ENCODE measurements at places on chromosomes 7 and 10.
A peak's percentile ranks its signal among the peaks of the same experiment; 100 is the strongest.

GRCh38 chr10:8325024-8325980 is 270.8 kb downstream of the GATA3 start:
- DNase-seq: no peak

DNA sequence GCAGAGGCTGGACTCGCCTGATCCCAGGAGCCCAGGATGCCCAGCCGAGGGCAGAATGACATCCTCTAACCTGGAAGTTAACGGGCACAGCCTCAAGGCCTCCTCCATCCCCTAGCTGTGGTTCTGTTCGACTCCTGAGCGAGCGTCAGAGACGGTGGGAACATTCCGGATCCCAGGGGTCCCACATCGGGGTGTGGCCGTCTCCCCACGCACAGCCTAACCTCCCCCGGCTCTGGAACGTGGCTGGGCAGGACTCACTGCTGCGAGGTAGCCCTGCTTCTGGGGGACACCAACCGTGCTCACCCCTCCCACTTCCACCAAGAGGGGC is 8.4 kb downstream of the FOXL3 start:
- no peak for DNase-seq

DNA sequence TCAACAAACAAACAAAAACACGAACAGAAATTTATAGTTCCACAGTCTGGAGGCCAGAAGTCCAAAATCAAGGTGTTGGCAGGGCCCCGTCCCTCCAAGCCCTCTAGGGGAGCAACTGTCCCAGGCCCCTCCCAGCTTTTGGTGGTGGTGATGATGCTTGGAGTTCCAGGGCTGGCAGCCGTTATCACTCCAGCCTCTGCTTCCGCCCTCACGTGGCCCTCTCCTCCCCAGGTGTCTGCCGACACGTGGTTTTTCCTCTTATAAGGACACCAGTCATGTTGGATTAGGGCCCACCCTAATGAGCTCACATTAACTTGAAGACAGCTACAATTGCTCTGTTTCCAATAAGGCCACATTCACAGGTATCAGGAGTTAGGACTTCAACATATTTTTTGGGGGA is 49.7 kb downstream of the MICALL2 start:
- no peak for DNase-seq

DNA sequence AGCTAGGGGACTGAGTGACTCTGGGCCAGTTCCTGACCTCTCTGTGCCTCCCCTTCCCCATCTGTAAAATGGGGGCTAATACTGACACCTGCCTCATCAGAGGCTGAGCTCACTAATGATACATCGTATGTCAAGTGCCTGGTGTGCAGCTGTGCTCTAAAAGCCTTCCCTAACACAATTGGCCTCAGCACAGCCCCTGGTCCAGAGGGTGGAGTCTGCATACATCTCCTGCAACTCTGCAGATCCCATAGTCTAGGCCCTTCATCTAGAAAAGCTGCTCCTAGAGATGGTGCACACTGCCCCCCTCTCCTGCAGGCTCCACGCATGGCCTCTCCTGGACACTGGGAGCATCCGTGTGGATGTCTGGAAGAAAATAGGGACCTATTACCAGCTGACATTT is 255.0 kb downstream of the RPS24 start:
- DNase-seq: no peak

DNA sequence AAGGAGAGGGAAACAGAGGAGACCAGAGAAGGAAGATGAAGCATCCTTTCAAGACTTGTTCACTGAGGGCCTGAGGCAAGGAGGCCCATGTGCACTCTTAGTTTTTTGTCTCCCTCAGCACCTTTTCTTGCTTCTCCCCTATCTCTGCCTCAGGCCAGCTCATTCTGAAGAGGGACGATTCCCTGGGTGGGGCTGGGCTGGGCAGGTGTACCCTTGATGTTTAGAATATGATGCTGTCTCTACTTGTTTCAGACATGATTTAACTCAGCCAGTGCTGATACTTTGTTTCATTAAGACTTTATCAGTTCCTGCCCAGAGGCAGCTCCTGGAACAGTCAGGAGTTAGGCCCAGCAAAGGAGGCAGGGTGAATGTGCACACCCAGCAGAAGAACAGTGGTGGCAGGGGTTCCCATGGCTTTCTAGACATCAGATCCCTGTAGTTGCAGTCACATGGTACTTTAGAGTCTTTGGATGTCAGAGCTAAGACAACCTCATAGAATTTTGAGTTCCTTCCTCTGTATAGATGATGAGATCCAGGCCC is 3.4 kb downstream of the PRXL2A start:
- no peak for DNase-seq

DNA sequence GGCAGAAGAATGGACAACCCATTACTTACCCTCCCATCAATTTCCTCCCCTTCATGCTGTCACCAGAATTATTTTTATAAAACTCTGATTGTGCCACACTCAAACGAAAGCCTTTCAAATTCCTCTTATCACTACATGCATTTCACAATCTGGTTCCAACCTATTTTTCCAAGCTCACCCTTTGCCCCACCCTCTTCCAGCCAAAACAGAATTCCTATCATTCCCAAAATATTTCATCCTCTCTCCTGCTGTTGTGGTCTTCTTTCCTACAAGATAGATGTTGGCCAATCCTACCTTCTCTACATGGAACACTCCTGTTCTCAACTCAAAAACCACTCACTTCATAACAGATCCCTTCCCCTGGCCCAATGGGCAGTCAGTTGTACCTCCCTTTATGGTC is 111.5 kb downstream of the ELAPOR2 start:
- no peak for DNase-seq

DNA sequence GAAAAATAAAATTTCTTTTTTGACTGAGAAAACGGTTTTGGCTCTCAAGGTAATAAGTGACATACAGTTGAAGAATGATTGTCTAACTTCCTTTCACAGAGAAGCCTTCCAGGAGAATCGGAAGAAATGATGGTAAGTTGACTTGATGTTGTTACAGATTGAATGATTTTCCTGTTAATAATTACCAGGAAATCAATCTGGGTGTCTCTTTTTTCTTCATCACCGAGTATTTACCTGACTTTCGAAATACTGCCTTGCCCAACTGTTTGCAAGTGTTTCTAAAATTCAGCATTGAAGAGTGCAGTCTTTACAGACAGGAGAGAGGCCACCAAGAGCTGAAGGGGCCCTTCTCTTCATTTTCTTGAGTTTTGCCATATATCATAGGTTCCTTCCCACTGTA is 4.0 kb downstream of the ITIH2 start:
- no peak for DNase-seq

DNA sequence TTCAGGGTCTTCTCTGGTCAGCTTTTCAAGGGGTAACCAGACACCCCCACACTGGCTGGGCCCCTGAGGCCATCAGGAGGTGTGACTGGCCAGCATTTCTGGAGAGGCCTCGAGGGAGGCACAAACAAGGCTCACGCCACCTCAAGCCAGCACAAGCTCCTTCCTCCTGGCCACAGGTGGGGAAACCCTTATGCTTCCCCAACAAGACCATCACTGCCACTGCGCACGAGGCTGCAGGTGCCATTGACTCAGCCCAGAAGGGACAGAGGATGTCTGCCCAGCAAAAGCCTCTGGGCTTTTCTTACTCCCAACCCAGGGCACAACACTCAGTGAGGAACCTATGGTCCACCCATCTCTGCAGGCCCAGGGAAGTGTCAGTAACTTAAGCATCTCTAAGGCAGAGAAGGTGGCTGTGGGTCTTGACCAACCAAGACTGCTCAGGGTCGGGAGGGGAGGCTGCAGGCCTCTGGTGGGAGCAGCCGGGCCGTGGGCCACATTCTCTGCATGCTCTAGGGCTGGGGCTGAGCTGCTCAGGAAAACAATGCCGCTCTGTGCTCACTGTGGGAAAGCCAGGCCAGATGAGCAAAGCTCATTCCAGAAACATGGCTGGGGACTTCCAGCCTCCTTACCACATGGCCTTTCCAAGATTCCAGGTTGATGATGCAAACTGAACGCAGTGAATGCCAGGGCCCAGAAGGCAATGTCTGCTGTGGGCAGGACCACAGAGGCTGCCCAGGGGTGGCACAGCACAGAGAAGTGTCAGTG is 24.2 kb upstream of the RASSF4 start:
- peak; percentile 74 for DNase-seq

GRCh38 chr7:31767686-31768358 is 80.8 kb downstream of the PPP1R17 start:
- DNase-seq: no peak

DNA sequence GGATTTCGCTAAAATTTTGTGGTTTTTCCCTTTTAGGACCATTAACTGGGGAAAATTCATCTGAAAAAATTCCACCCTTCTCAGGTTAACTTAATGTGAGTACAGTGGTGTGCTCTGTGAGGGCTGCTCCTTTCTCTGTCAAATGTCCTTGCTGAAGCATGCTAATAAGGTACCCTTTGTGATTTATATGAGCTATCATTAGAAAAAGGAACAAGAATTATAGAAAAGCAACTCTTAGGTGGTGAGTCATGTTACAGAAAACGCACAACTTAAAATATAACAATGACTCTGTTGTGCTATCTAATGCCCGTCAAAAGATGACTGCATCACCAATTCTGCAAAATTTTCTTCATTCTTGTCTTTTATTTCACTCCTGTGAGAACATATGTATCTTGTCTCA is 162.0 kb upstream of the MAGI2 start:
- peak; percentile 7 for DNase-seq

- no peak for DNase-seq
These were observed 16.8 kb upstream of the ARHGAP12 start for GRCh38 chr10:31945392-31945791.

DNA sequence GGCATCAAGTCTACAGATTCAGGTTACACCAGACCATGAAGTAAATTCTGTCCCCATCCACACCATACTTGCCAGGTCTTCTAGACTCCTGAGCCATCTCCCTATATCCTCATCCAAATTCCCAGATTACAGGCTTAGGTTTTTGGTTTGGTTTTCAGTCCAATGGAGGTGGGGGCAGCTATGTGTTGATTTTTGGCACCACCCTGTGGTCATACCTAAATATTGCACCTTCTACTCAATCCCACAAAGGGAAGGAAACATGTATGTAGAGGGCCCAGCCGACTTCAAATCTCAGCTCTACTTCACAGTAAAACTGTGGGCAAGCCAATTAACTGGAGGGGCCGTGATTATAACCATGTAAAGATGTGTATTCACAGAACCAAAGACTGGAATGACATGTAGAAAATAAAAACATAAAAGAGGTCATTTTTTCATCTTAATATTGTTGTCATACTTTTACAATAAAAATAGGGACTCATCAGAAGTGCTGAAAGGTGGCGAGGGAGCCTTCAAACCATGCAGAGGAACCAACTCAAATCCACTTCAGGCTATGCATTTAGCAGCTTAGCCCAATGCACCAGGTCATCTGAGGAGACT is 19.8 kb downstream of the ERCC6 start:
- DNase-seq: peak; percentile 56

DNA sequence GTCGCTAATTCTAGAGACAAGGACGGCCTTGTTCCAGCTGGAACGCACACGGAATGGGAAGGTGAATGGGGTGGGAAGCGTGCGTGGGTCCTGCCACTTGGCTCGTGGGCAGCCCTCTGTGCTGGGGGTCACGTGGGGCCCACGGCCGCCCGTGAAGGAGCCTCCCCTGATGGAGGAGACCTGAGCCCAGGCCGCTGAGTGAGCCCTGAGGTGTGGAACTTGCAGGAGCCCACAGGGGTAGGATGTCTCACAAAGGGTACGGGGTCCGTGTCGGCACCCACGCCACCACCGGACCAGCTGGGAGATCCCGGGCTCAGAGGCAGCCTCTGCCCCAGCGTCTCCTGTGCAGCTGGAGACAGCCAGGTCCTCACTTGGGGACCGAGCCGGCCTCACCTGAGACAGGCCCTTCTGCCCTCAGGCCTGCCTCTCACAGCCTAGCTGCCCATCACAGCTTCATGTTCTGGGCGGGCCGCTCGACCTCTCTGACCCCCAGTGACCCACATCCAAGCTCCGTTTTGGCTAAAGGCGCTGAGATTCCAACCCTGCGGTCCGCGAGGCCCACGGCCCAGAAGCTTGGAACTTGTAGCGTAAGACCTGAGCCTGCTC is 84.8 kb downstream of the FOXL3 start:
- DNase-seq: no peak

DNA sequence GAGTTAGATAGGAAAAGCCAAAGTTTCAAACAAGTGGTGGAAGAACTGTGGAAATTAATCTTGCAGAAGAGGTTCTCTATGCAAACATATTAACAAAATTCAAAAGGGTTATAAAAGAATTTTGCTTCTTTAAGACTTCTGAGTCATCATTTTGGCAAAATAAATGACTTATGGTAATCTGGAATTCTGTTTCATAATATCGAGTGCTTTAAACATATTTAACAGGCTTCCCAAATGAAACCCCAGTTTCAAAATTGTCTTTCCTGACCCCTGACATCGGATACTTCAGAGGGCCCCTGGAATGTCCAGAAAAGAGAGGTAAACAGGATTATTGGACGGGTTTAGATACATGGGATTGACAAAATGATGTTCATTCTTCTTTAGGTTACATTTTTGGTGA is 444.6 kb downstream of the HTR7 start:
- DNase-seq: peak; percentile 66

- no peak for DNase-seq
These were observed 98.9 kb downstream of the KAT6B start for GRCh38 chr10:74925291-74925690.

GRCh38 chr7:53059591-53059990 is 24.2 kb downstream of the POM121L12 start:
- no peak for DNase-seq

- no peak for DNase-seq
These were observed 2.4 kb upstream of the IRF5 start for GRCh38 chr7:128935342-128935730.

DNA sequence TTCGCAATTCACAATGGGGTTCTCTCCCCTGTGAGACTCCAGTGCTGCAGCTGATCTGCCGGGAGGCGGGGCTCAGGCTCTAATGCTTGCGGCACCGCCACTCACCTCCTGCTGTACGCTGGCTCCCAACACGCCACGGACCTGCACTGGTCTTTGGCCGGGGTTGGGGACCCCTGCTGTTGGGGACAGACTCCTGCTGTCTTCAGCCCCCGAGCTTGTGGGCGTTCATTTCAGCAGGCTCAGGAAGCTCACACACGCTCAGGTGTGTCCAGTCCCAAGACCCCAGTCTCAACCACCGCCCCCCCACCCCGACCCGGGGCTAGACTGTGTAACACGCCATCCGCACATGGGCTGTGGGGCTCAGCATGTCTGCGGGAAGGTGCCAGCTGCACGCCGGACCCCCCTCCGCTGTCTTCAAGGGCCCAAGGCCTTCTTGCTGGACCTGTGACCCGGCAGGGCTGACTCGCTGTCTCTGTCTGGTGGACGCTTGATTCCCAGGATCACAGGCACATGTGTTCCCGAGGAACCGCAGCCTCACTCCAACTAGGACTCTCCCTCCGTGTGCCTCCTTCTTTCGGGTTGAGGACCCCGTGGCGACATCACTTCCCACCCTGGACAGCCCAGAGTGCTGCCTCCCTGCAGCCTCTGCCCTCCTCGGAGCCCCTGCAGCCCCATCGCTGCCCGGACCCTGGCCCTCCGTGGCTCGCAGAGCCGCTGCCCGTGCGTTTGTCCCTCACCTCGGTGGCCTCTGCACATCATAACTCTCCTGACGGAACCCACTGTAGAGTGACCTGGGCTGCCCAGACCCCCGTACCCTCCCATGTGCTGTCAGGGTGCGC is 106.4 kb downstream of the DNAJB6 start:
- DNase-seq: no peak
